T-helper 2 cell (primary cell): ENCODE measurements at places on chromosomes 1 and 21.
A peak's percentile ranks its signal among the peaks of the same experiment; 100 is the strongest.

GRCh38 chr1:75795703-75796193, 934 bp upstream of the MSH4 start:
- DNase-seq: no peak

- DNase-seq: no peak
These were observed 14.6 kb upstream of the SLC41A1 start for GRCh38 chr1:205827623-205828022.

DNA sequence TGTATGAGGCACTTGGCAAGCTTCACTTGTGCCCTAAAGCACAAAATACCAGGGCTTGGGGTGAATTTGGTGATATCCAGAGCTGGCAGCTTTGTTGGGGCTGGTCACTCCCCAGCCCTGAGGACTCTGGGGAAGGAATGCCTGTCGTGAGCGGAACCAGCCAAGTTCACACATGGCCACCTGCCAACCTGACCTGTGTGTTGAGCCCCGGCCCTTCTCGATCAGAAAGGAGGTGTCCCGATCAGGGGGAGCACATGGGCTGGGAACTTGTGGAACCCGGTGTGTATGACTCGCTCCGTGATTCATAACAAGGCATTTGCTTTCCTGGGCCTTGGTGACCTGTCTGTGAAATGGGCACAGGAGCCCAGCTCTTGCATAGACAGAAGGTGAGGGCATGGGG, 43.1 kb downstream of the AGPAT3 start:
- no peak for DNase-seq

DNA sequence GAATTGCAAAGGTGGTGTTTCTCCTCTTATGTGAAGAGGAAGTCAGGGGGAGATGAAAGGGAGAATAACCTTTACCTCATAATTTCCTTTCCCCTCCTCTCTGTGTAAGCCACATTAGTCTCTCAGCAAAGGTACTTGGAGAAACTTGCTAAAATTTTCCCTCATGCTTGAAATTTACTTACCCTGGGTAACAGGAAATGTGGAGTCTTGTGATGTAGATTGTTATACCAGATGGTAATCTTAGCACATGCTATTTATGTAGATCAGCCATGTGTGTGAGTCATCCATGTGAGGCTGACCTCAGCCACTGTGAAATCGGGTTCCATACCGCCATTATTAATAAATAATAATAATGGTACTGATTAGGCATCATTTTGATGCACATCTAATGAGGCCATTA, 128.4 kb downstream of the TGFB2 start:
- no peak for DNase-seq

GRCh38 chr1:182430263-182431068, 19.5 kb upstream of the RGSL1 start:
- DNase-seq: peak; percentile 3

DNA sequence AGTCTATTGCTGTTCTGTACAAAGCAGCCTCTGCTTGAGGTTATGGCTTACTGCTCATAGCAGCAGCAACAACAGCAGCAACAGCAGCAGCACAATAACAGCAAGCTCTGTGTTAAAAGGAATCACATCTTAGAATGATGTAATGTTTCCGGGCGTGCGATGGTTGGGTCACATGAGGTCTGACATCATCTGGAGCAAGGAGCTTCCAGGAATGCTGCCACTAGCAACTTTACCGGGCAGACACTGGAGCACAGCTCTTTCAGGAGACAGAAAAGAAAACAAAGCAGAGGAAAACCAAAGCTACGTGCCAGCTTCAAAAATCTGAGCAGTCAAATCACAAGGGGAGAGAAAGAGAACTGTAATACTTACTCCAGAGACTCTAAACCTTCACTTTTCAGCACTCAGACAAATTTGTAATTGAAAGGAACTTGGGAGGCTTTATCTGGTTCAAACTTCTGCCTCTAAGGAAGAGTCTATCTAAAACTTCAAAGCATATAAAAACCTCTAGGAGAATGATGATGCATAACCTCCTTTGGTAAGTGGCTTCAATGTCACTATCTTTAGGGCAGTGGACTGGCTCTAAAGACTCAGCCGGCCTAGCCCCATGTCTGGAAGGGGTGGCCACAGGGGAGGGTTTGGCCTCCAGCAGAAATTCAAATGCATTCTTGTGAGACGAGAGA, 28.3 kb upstream of the RAB3GAP2 start:
- DNase-seq: no peak

DNA sequence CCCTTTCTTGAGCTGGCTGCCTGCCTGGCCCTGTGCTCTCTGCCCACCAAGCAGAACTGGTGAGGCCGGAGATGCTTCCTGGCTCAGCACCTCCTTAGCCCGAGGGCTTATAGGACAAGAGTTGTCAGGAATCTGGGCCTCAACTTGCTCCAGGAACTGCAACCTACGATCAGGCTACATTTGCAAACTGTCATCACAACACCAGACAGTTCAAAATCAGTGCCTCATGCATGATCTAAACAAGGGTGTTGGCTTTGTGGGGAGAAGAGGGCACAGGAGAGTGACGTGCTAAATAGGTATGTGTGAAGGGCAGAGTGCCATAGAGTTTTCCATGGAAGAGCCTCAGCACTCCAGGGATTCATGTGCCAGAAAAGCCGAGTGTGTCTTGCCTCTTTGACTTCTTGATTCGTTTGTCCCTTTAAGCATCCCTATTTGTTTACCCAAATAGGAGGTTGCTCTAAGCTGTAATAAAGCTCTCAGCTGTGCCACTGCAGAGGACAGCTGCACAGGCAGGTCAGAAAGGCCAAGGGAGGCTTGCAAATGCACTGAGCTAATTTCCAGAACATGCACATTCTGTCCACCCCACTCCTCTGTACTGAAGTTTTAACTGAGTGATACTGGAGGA, 30.2 kb upstream of the NEK2 start:
- DNase-seq: no peak

- no peak for DNase-seq
These were observed at the start of gene KRTAP27-1 for GRCh38 chr21:30337276-30337744. KRTAP27-1 (minus strand) TSS chr21:30337694; CDS start chr21:30337668, 26 bp downstream.

DNA sequence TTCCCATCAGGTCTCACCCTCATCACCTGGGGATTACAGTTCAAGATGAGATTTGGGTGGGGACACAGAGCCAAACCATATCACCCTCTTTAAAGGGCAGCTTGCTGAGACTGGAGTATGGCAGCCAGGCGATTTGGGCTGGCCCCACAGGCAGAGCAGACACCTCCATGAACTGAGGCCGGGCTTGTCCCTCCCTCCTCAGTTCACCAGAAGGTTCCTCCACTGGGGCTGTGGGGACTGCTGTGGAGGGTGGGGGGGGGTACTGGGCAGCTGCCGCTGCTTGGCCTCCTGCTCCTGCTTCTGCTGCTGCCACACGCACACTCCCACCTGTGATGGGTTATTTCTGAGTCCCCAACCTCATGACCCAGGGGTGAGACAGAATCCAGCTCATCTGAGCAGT, 53.9 kb upstream of the PDE9A start:
- no peak for DNase-seq

DNA sequence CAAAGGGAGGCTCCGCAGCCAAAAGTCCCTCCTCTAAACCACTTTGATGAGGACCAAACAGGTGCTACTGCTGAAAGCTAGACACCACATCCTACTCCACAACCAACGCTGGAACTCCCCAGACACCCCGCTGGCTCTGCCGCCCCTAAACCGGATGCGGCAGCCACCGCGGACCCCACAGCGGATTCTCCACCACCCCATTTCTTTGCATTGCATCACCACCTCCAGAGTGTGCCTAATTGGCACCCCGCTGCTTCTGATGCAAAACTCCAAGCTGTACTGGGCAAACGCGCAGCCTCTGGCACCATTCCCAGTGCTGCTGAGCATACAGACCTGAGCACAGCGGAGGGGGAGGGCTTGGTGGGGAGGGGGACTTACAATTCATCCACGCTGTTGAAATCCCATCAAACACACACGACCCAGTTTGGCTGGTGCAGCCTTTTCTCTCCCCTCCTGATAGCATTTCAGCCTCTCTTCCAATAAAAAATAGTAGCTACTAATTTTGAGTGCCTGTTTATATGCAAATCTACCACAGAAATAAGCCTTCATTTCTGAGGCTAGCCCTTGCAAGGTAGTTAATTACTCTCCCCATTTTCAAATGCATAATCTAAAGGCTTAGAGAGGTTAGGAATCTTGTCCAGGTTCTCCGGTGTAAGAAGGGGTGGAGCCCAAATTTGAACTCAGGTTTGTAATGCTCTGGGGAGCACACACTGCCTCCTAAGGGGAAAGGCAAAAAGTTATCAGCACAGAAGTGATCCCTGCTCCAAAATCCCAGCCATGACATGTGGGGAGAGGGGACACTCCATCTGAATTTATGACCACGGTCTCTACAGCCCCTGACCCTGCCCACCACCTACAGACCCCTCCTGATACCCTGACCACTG, 12.2 kb upstream of the RGS16 start:
- peak; percentile 98 for DNase-seq

- DNase-seq: no peak
These were observed 36.4 kb downstream of the TBCE start for GRCh38 chr1:235403593-235403992.

DNA sequence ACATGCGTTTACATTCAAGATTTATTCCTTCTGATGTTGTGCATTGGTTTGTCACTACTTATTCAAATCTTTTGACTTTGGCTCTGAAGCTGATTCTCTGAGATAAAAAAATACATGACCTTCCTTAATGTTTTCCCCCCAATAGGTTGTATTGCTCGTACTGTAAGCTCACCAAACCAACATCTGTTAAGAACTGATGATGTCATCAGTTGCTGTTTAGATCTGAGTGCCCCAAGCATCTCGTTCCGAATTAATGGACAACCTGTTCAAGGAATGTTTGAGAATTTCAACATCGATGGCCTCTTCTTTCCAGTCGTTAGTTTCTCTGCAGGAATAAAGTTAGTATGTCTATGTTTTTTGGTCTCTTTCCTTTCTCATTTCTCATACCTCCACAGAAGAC, 390.2 kb downstream of the ZP4 start:
- DNase-seq: no peak

DNA sequence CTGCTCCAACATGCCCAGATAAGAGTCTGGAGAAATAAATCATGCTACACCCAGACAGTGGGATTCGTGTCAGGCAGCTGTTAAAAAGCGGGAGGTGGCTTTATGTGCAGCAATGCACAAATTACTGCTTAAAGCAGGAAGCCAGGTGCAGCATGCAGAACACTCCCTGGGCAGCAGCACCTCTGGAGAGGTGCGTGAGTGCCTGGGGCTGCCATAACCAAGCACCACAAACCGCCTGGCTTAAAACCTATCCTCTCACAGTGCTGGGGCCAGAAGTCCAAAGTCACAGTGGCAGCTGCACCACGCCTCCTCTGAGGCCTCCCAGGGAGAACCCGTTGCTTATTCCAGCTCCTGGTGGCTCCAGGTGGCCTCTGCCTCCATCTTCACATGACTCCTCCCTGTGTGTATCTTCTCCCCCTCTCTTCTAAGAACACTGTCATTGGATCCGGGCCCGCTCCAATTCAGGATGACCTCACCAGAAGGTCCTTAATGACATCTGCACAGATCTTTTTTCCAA, 115.6 kb downstream of the SIK1 start:
- no peak for DNase-seq

- no peak for DNase-seq
These were observed 2.2 kb downstream of the ANGPTL1 start for GRCh38 chr1:178868706-178869105.

- no peak for DNase-seq
These were observed 21.5 kb downstream of the ADGRB2 start for GRCh38 chr1:31742462-31743212.

GRCh38 chr1:156591432-156592157, at the start of gene NAXE:
NAXE (plus strand) TSS chr1:156591776; CDS start chr1:156591805, 29 bp downstream.
- DNase-seq: peak; percentile 54

GRCh38 chr21:28858424-28858823, 134.3 kb downstream of the LTN1 start:
- DNase-seq: no peak

GRCh38 chr1:52239708-52240001, 97.8 kb downstream of the ZFYVE9 start:
- DNase-seq: no peak

DNA sequence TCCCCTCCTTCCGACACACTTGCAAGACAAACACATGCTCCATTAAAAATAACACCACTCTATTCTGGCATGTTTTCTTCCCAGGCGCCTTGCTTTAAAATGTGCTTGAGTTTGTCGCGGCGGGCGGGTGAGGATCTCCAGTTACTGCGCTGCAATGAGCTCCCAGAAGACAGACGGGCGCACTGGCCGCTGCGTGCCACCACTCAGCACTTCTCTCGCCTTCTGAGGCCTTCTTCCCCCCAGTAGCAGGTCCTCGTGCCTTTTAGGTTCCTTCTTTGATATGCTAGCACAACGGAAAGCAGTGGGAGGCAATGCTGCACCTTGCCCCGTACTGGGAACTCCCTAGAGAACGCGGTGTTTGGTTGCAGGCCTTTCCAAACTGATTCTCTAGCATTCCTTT, 279.5 kb upstream of the NR5A2 start:
- DNase-seq: no peak

GRCh38 chr21:45152265-45152746, 77.9 kb downstream of the ADARB1 start:
- DNase-seq: peak; percentile 80

DNA sequence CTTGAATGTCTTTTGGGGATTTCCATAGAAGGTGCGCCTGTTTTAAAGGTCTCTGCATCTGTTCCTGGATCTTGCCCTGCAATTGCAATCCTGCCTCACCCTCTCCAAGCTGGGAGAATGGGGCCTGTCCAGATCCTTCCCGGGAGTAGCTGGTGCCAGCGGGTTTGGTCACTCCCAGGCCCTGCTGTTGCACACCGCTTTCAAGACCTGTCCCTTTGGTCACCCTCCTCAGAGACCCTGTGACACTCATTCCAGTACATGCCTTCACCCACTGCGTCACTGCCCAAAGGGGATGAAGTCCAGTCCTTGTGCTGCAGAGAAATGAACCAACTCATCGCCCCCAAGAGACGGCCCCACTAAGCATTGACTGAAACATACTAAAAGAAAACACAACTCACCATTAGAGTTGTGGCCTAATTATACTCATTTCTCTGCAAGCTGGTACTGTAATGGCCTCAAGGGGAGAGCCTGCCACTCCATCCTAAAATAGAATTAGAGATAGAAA, 1.9 kb upstream of the IRF2BP2 start:
- no peak for DNase-seq

DNA sequence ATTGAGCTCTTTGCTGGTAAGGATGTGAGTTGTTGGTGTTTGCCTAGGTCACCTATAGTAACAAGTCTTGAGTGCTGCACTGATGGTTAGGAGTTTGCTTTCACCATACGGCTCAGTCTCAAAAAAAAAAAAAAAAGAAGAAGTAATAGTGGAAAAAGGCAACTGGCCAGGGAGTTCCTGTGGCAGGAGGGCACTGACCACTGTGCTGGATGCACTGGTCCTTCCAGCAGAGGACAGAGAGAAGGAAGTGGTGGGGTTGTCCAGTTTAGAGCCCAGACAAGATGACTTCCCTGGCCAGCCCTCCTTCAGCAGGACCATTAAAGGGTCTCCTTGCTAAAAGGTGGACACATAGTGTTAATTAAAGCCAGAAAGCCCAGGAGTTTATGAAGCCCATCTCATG, 11.9 kb upstream of the PTCH2 start:
- no peak for DNase-seq

GRCh38 chr1:198907423-198907746, 268.5 kb downstream of the PTPRC start:
- peak; percentile 25 for DNase-seq

DNA sequence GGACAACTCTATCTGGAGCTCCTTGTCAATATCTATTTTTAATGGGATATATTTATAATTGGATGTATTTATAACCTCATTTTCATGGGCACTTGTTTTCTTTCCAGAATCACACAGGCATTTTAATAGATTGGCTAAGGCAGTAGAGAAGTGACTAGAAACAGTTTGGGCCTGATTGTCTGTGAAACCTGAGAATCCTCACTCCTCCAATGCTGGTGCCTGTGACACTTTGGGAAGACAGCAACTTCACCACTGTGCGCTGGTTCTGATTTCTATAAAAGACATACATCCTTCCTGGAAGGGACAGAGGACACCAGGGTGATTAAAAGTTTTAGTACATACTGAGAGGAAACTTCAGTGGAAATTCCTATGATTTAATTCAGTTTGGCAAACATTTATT, 39.6 kb upstream of the RXRG start:
- DNase-seq: no peak
